ENCODE measurements at places on chromosomes 16 and 17. TPM values are rescaled to one million over a fixed set of nuclear protein-coding genes. Genes with fewer than 3 reads are reported as not detected.
A peak's percentile ranks its signal among the peaks of the same experiment; 100 is the strongest.

Gene SLC38A8
- polyA plus RNA-seq: not detected

Gene CIBAR2
- 6.9 TPM for polyA plus RNA-seq

Gene TEX14
- polyA plus RNA-seq: 1.00 TPM

Gene ALDH3A2
- 80.0 TPM for polyA plus RNA-seq

Gene VTN
- 0.43 TPM for polyA plus RNA-seq

Gene CTRL
- polyA plus RNA-seq: 3.8 TPM

Gene TMIGD1
- polyA plus RNA-seq: not detected

Gene KRT16
- not detected for polyA plus RNA-seq

Gene CKLF
- 41.7 TPM for polyA plus RNA-seq

Gene MYOCD
- polyA plus RNA-seq: 14.6 TPM

GRCh38 chr16:58187092-58187491, 10.8 kb downstream of the CSNK2A2 start:
- no peak for DNase-seq

- DNase-seq: no peak
Measured at GRCh38 chr16:57263541-57264351, 18.7 kb downstream of the ARL2BP start.

DNA sequence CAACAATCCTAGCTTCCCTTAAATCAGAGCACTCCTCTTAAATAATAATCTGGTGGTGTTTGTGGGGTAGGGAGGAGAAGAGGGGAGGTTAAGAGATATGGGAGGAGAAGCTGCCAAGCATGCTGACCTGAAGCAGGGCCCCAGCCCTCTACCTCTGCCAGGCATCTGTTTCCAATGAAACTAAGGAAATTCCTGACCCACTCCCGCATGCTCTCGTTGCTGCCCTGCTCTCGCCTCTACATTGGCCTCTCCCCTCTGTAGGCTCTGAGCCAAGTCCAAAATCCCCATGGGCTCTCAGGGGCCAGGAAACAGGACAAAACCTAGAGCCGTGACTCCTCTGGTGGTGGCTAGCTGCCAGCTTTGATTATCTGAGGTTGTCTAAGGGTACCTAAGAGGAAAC, 559.5 kb upstream of the CDH11 start:
- DNase-seq: no peak

GRCh38 chr17:74237321-74237720, 23.9 kb downstream of the TTYH2 start:
- no peak for DNase-seq

DNA sequence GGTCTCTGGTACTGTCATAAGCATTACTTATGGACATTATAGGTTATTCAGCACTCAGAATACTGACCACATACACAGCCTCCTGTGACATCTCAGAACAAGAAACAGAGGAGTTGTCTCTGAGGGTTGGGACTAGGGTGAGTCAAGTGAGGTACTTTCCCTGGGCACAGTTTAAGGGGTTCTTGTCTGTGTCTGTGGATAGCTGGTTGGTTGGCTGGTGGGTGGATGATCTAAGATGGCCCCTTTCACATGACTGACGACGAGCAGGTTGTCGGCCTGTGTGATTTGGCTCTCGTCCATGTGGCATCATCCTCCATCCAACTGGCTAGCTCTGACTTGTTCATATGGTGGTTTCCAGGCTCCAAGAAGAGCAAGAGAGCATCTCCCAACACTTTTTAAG, 163.9 kb downstream of the PRKCB start:
- no peak for DNase-seq

DNA sequence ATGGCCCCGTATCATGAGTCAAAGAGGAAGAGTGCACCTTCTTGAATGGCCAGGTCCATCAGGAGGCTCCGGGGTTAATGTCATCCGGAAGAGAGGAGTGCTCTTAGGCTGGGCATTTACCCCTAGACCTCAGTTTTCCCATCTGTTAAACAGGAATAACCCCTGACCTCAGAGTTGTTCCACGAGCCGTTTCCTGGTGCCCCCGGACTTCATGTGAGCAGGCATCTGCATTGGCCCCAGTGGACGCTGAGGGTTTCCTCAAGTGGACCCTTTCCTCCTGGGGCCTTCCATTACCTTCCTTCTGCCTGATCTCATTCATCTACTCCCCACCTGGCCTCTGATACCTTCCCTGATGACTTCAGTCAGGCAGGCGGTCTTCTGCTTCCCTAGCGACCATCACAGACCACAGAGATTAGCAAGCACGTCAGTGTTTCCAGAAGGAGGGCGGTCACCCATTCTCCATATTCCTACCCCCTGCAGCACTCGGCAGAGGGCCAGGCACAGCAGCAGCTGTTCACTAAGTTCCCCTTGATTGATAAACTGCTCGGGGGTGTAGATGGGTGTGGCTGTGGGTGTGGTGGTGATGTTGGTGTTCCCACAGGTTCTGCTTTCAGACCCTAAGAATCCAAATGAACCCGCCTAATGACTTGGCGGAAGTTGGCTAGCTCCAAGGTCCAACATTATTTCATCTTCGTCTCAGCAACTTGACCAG, 346.6 kb upstream of the TNRC6C start:
- no peak for DNase-seq

DNA sequence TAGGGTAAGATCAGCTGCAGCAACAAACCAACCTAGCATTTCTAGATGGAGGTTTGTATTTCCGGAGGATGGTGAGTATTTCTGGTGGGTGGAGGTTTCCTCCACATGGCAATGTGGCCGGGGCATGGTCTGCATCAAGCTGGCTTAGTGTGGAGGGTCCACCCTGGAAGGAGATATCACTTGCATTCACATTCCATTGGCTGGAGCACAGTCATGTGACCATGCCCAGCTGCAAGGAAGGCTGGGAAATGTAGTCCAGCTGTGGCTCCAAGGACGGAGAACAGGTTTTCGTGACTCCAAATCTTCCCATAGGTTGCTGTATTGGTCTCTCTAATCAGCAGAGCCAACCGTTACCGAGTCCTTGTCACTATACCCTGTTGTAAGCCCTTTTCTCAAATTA, 68.7 kb downstream of the RAI1 start:
- DNase-seq: no peak

DNA sequence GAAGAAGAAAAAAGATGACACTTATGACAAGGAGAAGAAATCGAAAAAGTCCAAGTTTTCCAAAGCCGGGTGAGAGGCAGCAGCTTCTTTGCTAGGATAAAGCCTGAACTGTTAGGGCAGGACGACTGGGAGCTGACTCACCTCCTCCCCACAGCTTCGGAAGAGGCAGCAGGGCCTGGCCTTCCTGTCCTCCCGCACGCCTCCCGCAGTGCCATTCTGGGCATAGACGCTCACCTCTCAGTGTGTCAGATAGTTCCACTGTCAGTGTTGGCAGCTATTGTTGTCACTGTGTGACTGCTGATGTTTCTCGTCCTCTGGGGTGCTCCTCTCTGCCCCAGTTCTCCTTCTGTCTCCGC, 12.6 kb downstream of the UBN1 start:
- no peak for DNase-seq

GRCh38 chr17:73386561-73386960, 74.8 kb upstream of the CDC42EP4 start:
- DNase-seq: no peak

- no peak for DNase-seq
Measured at GRCh38 chr16:30853758-30854157, 40.1 kb downstream of the BCL7C start.

DNA sequence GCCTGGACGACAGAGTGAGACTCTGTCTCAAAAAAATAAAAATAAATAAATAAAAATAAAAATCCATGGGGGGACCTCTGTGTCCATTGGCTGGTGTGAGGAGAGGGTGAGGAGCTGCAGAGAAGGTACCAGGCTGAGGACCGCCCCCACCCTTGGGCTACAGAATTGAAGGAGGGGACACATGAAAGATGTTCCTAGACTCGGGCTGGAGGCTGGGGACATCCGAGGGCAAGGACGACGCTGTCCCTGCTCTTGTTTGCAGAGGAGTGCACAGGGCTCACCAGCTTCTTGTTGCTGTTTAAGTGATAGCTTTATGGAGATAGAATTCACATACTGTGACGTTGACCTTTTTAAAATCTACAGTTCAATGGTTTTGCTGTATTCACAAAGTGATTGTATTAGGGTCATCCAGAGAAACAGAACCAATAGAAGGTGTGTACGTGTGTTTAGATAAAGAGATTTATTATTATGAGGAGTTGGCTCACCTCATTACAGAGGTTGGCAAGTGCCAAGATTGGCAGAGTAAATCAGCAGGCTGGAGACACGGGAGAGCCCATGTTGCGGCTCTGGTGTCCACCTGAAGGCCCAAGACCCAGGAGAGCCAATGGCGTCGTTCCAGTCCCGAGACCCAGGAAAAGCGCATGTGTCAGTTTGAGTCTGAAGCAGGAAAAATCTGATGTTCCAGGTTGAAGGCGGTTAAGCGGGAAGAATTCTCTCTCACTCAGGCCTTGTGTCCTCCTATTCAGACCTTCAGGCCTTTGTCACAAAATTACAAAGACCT, 320.7 kb downstream of the SEC14L1 start:
- DNase-seq: no peak

GRCh38 chr17:40803617-40804082, 3.9 kb upstream of the KRT28 start:
- DNase-seq: peak; percentile 31

GRCh38 chr16:10685709-10686108, 9.0 kb downstream of the TEKT5 start:
- DNase-seq: no peak

DNA sequence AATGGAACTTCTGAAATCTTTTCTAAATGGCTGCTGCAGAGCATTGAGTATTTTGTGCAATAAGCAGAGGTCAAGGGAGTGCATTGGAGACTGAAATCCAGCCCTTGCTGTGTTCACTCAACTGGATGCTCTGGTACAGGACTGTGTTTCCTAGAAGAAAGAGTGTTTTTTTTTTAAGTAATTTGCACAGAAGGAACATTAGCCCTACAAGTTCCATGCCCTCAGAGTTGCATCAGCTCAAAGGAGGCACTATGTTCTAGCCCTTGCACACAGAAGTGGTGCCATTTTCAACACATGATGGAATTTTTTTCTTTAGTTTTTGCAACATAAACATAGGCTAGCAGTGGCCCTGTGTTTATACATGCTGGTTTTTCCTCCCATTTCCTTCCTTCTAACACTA, 144.1 kb upstream of the HLF start:
- DNase-seq: no peak

- DNase-seq: peak; percentile 82
Measured at GRCh38 chr17:40331743-40332641, 23.0 kb downstream of the RARA start.

DNA sequence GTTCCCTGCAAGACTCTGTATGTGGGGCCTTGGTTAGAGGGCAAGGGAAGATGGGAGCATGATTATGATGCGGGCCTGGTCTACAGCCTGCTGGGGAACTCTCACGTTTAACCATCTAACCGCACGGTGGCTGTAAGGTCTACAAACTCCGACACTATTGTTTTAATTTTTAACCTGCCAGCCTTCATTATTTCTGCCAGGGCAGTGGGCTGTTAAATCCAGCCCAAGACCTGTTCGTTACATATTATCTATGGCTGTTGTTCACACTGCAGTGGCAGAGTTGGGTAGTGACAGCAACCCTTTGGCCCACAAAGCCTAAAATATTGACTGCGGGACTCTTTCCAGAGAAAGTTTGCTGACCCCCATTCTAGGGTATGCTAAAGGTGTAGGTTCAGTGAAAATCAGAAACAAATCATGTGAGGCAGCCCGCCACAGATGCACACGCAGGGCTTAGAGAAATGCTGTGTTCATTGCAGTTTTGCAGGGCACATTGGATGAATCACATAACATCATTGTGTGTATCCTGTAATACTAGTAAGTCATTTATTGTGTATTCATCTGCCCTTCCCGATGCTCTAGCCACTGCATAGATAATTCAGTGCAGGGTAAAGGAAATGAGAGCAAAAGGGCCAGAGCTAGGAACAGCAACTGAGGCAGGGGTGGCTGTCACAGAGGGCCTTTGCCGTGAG, 14.3 kb downstream of the SNX29 start:
- no peak for DNase-seq

GRCh38 chr17:78883533-78884131, 19.4 kb downstream of the CEP295NL start:
- DNase-seq: peak; percentile 40

DNA sequence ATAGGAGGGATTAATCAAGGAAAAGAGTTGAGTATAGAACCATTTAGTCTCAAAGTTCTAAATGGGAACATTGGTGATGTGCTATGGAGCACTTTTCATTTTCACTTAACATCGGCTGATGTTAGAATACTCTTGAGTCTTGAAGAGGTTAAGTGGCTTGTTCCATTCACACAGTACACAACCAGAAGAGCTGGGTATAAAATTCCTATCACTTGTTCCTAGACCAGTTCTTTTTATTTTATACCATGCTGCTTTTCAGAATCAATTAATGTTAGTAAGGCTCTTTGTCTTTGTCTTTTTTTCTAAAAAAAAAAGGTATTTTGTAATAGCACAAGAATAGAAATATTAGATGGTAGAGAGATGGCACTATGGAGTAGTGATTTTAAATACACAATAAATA, 1.7 kb upstream of the KRTAP1-1 start:
- no peak for DNase-seq

DNA sequence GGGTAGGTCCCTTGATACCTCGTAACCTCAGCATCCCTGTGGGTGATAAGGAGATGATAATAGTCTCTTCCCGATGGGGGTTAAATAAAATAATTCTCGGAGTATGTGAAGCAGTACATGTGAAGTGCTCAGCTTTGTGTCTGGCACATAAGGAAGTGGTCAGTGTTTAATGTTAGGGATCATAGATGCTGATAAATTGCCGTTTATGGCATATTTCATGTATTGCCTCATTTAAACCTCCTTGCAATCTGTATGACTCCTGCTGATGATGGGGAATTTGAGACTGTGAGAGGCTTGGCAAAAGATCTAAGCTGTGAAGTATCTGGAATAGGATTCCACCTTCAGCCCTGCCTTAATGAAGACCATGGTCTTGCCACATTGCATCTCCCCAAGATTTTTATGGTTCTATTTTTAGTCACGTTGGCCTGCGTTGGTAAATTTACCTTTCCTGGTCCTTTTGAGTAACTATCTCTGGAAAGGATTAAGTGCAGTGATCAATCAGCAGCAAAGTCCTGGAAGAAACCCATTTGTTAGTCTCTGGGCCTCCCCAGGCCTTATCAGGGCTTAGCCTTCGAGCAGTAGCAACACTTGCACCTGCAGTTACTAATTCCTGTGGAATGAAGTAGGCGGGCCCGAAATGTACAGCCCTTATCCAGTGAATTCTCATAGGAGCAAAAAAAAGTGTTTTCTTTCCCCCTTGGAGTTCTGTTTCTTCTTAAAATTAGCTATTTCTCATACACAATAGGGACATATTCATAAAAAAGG, 144.9 kb downstream of the WWOX start:
- DNase-seq: no peak

- DNase-seq: no peak
Measured at GRCh38 chr16:9854675-9855074, 327.6 kb downstream of the GRIN2A start.

DNA sequence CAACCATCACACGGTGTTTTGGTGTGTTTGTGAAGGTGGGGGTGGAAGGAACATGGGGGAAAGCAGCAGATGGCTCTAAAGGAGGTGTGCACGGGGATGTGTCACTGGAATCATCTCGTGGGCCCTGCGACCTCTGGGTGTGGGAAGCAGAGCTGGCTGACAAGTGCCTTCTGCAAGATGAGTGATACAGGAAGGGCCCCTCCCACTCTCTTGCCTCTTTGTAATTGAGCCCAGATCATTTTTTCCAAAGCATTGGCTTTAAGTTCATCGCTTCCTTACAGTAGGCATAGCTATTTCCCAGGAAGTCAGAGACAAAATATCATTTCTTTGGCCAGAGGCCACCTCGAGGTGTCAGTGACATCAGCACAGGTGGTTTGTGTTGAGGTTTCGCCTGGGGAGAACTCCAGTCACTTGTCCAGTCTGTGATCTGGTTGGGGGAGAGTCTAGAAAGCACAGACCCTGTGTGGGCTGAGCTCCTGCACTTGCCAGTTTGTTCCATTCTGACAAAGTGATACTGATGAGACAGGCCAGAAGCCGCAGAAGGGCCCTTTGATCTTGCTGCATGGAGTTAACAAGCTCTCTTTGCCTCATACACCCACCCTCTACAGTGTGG, 20.6 kb upstream of the SNTB2 start:
- DNase-seq: peak; percentile 51
